Nucleus accumbens (tissue), 56 donors: ENCODE measurements at places on chromosomes 12 and 14.

DNA sequence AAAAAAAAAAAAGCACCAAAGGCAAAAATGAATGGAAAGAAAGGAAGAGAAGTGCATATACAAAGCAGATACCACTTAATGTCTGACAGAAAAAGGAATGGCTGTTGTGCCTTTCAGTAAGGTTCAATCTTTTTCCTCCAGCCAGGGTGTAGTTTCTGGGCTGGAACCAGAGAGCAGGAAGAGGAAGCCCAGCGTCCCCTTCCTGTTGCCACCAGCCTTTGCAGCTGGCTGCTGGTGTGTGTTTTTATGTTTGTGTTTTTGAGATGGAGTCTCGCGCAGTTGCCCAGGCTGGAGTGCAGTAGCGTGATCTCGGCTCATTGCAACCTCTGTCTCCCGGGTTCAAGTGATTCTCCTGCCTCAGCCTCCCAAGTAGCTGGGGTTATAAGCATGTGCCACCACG lies 64.6 kb upstream of the LTA4H start:
- no peak for DNase-seq

GRCh38 chr14:90727082-90727481 lies 89.1 kb downstream of the TTC7B start:
- DNase-seq: peak; percentile 30

GRCh38 chr12:43179486-43179885 lies 372.5 kb downstream of the ADAMTS20 start:
- DNase-seq: no peak

- no peak for DNase-seq
These were observed 165.2 kb downstream of the TSPAN9 start for GRCh38 chr12:3242199-3242863.

GRCh38 chr14:24943024-24943423 lies 106.9 kb downstream of the STXBP6 start:
- DNase-seq: no peak

DNA sequence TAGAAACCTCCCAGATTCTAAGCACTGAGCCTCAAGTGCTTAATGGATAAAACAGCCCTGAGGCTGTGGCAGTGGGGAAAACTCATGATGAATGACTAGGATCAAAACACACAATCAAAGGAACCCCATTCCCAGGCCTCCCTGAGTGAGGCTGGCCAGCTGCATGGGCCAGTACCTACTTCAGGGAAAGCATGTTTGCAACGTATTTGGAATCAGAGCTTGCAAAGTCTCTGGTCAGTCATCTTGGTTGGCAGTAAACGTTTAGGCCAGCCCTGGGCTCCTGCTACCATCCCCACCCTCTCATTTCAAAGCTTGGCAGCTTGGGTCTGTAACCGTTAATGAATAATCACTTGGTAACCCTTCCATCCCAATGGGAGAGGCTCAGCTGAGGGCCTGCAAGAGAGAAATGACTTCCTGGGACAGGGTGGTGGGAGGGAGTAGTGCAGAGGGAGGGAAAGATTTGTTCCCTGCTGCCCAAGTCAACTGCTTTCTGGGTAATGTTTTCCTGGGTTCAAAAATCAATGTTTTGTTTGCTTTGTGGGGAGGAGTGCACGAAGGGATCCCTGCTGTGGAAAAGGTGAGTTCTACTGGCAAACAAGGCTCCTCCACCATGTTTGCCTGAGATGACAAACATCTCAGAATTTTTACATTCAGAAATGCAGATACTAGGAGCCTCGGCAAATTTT lies 2.0 kb upstream of the RNASE8 start:
- DNase-seq: no peak

DNA sequence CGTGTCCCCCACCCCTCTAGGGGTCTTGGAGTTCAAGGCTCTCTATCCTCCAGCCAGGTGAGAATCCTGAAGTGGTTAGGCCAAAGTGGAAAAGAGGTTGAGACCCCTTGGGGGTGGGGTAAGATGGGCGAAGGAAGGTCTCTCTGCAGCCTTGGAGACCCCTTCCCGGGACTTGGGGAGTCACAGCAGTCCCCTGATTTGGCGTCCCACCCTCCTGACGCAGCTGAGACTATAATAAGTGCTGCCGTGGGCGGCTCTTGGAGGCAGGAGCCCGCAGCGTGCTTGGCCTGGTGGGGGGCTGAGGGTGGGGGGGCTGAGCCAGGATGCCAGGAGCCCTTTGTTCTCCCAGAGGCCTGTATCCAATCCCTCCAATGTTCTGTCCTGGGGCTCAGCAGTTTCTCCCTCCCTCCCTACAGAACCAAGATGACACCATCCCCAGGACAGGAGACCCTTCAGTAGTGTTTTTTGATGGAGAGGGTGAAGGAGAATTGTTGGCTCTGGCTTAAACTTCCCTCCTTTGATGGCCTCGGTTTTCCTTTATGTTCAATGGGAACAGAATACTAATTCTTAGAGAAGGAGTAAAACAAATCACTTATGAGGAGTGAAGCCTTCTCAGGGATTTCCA lies 1.5 kb upstream of the AGAP2 start:
- DNase-seq: peak; percentile 52

GRCh38 chr14:19911114-19911513 lies 9.3 kb upstream of the OR4K5 start:
- no peak for DNase-seq

GRCh38 chr14:92135269-92135668 lies 13.5 kb downstream of the CPSF2 start:
- DNase-seq: no peak

DNA sequence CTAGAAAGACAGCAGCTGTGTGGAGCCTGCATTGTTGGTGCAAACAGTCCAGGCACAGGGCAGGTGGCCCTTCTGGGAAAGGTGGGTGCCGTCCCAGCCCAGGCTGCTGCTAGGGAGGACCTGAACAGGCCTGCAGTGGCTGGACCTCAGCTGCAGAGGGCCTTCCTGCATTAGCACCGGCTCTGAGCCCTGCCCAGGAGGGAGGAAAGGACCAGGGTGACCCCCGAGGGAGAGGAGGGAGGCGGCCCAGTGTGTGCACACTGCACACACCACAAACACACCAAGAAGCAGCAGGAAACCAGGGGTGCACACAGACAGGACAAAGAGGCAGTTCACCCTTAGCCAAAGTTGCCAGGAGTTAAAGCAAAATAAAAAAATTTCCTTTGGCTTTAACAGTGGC lies 8.0 kb upstream of the PGAM5 start:
- no peak for DNase-seq

- DNase-seq: no peak
These were observed 24.4 kb downstream of the B4GALNT3 start for GRCh38 chr12:484096-484495.

DNA sequence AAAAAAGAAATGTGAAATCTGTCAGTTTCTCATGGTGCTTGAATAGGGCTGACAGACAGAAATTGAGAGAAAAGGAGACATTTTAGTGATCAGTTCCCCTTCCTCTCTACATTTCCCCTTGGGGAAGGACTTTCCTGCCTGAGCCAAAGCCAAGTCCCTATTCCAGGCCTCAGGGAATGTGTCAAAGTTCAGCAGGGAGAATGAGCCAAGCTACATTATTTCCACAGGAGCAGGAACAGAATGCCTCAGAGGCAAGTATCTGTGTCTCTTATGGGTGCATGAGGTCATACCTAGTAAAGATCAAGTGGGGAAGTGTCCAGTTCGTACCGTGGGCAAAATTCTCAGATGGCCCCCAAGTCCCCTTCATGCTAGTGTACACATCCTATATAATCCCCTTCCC lies 68.6 kb downstream of the IQSEC3 start:
- no peak for DNase-seq

- DNase-seq: no peak
These were observed 10.7 kb downstream of the TTC5 start for GRCh38 chr14:20295067-20295466.

- no peak for DNase-seq
These were observed 15.4 kb downstream of the GSC start for GRCh38 chr14:94754391-94754942.

DNA sequence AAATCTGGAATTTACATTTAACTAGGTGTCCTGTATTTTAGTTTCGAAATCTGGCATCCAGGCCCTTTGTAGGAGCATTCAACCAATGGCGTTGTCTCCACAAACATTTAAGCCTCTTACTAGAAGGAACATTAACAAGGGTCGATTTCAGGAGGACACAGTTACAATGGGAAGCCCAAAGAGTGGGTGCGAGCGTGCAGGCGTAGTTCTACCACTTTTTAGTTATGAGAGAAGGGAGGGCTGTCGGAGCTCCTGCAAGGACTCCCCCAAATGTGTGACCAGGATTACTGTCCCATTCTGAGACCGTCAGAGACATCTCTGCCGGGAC lies 365 bp upstream of the ABHD4 start:
- no peak for DNase-seq
